ENCODE measurements at places on chromosomes 1 and 21.

- DNase-seq: no peak
Measured at GRCh38 chr1:24541711-24542346, 14.1 kb upstream of the NCMAP start.

DNA sequence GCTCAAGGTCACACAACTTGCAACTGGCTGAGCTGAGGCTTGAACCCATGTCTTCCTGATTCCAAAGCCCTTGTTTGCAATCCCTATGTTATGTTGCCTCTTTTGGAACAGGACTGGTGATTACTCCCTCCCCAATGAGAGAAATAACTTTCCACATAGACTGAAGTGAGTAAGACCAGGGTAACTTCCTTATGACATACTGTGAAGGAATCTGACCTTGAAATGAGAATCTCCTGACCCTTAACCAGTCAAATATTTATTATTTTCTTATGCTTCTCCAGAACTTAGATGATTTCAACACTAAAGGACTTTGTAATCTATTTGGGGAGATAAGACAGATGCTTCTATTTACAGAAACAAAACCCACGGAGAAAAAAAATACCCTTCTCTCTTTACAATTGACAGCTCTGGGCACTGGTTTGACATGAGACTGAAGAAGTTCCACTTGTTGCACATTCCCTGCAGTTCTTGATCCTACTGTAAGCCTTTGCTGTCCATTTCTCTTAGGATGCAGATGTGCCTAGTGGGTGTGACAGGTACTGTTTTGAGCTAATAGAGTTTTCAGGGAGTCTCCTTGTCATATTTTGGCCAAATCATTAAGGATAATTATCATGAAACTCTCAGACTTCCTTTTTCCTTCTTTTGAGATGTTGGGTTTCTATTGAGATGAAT is 3.9 kb upstream of the RPTN start:
- no peak for DNase-seq

DNA sequence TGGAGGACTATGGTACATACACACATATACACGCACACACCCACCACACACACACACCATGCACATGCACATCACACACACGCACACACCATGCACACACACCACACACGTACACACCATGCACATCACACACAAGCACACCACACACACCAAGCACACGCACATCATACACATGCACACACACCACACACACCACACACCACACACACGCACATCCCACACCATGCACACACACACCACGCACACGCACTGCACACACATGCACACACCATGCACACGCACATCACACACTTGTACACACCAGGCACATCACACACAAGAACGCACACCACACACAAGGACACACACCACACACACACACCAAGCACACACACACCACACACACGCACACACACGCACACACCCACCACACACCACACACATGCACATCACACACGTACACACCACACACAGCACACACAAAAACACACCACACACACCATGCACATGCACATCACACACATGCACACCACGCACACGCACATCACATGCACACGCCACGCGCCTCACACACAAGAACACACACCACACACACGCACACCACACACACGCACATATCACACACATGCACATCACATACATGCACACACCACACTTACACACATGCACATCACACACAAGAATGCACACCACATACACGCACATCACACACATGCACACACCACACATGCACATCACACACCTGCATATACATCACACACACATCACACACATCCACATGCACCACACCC is 9.2 kb downstream of the PDE9A start:
- no peak for DNase-seq

- DNase-seq: no peak
Measured at GRCh38 chr21:15212206-15212605, 147.4 kb upstream of the NRIP1 start.

DNA sequence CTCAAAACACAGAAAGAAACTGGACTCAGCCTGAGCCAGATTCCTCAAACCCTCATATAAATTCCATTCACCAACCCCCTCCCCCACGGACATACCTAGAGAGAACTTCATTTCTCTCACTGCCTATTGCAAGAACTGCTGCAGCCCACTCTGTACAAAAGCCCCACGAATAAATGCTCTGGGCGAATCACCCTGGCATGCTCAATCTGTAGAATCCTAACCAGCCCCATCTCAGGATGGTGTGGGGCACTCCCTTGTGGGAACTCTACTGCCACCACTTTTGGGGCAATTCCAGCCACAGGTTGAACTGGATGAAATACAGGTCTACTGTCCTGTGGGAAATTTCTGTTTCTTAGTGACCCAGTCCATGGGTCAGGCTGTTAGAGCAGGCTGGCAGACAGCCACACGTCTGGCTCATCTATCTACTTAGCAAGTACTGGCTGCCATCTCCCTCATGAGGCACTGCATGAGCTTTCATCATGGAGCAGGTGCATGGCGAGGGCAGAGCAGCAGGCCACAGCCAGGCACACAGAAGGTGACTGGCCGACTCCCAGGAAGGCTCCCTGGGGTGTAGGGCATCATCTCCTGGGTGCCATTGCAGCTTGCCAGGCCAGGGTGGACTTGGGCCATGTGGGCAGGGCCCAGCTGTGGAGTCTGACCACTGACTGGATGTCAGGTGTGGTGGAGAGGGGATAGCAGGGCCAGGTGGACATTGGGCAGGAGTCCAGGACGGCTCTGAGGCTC is 1.6 kb upstream of the C1orf35 start:
- no peak for DNase-seq

GRCh38 chr1:185998391-185998790 is 264.2 kb downstream of the HMCN1 start:
- no peak for DNase-seq

GRCh38 chr1:65959896-65960567 is 167.3 kb downstream of the PDE4B start:
- no peak for DNase-seq

DNA sequence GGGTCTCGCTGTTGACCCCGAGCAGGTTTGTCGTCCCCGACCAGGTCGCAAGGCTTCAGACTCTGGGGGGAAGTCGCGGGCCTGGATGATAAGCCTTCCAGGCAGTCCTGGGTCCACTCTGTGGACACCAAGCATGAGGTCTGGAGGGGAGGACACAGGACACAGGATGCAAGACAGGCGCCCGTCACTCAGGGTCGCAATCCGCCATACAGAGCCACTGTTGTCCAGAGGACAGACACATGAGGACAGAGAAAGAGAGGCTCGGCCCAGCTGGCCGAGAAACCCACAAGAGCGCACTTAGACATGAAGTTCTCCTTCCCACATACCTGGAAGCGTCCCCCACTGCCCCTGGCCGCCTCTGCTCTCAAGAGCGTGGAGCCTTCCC is 4.8 kb upstream of the FOXD2 start:
- no peak for DNase-seq

DNA sequence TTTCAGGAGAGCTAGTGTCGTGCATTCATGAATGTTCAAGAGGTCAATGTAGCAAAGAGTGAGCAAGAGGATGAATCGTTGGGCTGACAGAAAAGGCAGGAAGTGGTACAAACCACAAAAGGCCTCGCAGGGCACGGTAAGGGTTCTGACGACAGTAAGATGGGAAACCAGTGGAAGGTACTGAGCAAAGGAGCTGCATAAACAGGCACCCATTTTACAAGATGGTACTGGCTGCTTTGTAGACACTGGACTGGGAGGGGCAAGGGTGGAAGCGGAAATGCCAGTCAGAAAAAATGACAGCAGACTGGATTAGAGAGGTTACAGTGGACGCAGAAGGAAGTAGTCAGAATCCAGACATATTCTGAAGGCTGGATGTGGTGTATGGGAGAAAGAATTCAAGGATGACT is 123.5 kb downstream of the PTPN14 start:
- DNase-seq: peak; percentile 98

- no peak for DNase-seq
Measured at GRCh38 chr1:214075999-214076707, 88.4 kb downstream of the PROX1 start.

GRCh38 chr1:194548071-194548470 is 1361.7 kb upstream of the B3GALT2 start:
- no peak for DNase-seq

- DNase-seq: no peak
Measured at GRCh38 chr1:161200421-161200991, 1.7 kb upstream of the ADAMTS4 start.

DNA sequence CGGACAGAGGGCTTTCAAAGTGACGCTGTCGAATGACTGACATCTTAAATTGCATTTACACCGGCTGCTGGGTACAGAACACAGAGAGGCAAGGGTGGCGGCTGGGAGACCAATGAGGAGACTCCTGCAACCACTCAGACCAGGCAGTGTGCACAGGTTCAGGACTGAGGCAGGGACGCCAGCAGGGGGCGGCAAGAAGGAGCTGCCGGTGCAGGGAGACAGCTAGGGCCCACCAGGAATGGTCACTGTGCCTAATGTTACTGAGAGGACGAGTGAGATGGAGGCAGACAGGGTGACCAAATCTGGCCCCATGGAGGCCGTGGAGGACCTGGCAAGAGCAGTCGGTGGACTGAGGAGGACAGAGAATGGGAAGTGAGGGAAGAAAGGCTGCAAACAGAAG is 23.5 kb downstream of the GLIS1 start:
- DNase-seq: peak; percentile 37

DNA sequence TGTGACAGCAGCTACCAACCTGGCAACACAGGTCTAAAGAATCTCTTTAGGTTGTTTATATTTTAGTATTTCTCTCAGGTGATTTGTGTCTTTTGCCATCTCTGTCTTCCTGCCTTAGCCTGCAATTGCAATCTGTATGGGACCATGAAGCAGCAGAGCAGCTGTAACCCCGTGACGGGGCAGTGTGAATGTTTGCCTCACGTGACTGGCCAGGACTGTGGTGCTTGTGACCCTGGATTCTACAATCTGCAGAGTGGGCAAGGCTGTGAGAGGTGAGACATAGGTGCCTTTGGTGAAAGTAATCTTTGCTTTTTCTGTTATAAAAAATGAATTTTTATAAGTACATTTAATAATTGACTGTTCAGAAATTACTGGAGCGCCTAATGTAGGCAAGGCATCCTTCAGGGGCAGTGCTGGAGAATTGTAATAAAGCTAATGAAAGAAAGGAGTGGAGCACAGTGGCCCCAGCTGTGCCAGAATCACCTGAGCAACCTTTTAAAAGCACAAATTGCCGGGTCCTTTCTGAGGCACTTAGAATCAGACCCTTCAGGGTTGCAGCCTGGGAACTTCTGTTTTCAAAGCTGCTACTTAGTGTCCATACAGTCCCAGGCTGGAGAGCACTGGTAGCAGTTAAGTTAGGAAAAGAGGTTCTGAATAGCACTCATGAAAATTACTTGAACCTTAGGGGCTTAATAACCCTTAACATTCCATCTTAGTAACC is 60.6 kb upstream of the LAMC2 start:
- DNase-seq: no peak

DNA sequence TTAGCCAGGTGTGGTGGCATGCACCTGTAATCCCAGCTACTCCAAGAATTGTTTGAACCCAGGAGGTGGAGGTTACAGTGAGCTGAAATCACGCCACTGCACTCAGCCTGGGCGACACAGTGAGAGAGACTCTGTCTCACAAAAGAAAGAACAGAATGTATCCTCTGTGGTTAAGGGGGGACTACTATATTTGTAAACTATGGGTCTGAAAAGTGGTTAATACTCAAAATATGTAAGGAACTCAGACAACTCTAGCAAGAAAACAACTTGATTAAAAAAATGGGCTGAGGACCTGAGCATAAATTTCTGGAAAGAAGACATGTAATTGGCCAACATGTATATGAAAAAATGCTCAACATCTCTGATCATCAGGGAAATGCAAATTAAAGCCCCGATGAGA is 11.2 kb downstream of the FNBP1L start:
- no peak for DNase-seq

DNA sequence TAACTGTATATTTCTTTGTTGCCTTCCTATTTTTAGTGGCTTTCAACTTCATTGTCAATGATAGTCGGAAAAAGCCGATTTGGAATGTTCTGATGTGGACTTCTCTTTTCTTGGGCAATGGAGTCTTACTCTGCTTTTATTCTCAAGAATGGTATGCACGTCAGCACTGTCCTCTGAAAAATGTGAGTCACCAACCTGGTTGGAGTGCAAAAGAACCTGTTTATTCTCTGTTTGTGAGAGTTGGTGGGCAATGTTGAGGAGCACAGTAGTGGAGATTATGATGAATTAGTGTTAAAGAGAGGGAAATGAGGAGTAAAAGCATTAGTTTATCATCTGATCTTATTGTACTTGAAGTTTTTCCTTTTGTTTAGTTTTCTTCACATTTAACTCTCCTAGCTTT is 14.5 kb upstream of the AXDND1 start:
- DNase-seq: no peak

DNA sequence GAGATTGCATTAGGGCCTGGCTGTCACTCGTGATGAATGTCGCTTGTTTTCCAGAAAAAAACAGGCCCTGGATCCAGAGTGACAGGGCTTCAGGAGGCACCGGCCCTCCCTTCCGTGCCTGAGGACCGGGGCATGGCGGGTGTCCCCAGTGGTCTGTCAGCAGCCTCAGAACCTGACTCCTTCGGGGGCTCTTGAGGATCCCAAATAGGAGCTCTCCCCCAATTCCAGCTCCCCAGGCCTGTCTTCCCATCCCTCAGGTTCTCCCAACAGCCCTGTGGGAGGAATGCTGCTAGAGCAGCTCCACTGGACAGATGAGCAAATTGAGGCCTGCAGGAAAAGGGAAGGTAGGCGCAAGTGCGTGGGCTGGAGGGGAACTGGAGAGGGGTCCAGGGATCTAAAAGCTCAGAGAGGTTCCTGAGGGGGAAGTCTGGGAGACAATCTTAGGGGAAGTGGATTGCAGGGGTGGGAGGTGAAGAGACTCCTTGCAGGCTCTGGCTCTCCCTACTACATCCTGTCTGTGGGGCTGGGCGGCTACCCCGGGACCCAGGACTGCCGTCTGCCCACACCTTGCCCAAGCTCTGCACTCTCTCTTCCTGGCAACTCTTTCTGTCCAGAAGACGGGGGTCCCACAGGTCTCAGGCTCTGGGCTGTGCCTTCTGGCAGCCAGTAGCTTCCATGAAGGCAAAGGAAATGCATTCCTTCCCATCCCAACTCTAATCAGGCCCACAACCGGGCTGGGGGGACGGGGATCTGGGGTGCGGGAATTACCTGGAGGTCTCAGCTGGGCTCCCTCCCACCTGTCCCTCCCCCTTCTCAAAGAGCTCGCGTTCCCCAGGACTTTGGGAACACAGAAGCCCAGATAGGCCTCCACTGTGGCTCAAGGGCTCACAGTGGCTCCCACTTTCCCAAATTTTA is 105.7 kb upstream of the CASZ1 start:
- no peak for DNase-seq

DNA sequence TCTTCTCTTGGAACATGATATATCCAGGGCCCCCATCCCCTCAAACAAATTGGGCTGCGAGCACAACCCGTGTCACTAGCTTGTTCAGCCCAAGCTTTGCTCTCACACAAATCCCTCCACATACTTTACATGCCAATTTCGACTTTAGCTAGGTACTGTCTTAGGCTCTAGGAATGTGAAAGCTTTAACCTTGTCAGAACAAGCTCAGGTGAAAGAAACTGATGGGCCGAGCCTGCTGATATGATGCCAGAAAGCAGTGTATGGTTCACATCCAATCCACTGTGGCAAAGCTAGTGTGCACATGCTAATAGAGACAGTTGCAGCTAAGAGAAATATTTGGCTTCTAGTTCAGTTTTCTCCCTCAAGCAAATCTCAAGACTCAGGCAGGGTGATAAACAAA is 79.5 kb downstream of the TNFSF18 start:
- no peak for DNase-seq

All from MM.1S (cell line).